MV-4-11 (cell line): ENCODE measurements at places on chromosomes 2 and 18.

- no peak for DNase-seq
These were observed 42.2 kb downstream of the KANSL1L start for GRCh38 chr2:210128961-210129360.

DNA sequence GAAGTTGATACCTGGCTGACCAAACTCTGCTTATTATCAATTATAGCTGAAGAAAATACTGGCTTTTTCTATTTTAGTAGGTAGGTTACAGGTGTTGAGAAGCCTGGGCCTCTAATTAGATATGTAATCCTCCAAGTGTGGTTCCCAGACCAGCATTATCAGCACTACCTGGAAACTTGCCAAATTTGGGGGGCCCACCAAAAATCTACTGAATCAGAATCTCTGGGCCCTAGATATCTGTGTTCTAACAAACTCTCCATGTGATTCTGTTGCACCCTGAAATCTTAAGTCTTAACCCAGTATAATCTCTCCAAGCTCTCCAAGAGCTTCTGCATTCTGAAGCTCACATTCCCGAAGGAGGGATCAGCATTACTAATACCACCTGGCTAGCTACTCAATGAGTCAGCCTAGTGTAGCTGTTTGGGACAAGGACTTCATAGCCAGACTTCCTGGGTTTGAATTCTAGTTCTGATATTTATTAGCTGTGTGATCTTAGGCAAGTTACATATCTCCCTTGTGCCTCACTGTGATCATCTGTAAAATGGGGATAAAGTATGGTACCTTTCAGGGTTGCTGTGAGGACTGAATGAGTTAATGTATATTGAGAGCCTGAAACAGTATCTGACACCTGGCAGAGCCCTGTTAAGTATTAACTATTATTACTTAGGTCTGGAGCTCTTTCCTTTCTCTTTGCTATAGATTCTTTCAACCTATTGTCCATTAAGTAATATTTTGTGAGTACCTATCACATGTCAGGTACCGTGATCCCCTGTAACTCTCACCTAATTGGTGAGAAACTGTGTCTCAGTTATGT lies 94.1 kb upstream of the CD302 start:
- DNase-seq = no peak

GRCh38 chr2:108614043-108614545 lies 79.8 kb downstream of the LIMS1 start:
- no peak for DNase-seq

DNA sequence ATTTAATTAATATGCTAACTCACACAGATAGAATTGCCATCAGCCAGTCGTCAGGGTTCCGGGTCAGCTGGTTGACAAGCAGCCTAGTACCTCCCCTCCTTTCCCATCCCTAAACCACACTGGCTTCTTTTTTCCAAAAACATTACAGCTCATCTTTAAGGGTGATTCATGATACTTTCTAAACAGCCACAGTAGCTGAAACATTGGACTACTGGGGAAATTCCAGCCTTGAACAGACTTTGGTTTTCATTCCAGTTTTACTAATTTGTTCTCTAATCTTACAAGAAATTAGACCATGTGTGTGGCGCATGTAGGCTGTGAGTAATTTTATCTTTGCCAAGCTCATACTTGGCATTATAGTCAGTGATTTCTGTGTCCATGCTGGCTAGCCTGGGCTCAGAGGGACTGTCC lies 110.8 kb downstream of the FMNL2 start:
- DNase-seq = no peak

DNA sequence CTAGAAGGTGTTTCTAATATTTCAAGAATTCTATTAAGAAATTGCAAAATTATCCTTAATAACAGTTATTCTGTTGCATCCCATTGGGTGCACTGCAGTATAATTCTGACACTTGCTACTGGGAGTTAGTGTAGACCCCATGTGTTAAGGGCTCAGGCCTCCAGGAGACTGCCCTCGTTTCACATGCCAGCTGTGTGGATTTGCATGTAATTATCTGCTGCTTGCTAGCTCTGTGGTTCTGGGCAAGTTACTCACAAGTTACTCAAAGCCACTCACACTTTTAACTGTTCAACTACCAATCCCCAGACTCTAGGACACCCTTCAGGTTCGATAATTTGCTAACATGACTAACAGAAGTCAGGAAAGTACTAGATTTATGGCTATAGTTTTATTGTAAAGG lies 38.6 kb downstream of the ST6GAL2 start:
- DNase-seq = no peak

GRCh38 chr2:121055088-121055487 lies 229.9 kb downstream of the TFCP2L1 start:
- no peak for DNase-seq

- DNase-seq = no peak
These were observed 11.2 kb downstream of the SCG2 start for GRCh38 chr2:223590964-223591363.

GRCh38 chr2:43897492-43897891 lies 58.7 kb downstream of the ABCG8 start:
- no peak for DNase-seq

DNA sequence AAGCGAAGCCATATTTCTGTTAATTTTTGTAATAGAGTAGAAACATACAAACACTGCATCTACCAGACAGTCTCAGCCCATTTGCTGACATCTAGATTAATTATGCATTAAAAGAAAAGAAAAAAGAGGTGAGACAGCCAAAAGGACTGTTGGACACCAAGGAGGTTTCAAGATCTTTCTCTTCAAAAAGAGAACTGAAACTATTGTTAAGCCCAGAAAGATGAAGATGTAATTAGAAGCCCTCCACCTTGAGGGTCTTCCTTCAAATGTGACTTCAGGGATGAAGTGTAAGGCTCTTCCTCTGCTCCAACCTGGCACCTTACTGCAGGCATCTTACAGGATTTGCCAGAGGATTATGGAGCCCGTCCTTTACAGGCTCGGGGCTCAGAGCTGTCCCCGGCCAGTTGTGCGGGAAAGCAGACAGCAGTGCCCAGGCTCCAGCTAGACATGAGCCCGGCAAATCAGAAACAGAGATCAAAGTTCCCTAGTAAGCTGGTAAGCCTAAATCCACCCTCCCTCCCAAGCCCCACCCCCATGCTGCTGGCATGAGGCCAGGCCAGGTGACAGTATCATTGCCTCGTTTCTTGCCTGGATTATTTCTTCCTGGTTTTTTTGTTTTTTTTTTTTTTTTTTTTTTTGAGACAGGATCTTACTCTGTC lies 38.9 kb downstream of the ADI1 start:
- peak; percentile 12 for DNase-seq

DNA sequence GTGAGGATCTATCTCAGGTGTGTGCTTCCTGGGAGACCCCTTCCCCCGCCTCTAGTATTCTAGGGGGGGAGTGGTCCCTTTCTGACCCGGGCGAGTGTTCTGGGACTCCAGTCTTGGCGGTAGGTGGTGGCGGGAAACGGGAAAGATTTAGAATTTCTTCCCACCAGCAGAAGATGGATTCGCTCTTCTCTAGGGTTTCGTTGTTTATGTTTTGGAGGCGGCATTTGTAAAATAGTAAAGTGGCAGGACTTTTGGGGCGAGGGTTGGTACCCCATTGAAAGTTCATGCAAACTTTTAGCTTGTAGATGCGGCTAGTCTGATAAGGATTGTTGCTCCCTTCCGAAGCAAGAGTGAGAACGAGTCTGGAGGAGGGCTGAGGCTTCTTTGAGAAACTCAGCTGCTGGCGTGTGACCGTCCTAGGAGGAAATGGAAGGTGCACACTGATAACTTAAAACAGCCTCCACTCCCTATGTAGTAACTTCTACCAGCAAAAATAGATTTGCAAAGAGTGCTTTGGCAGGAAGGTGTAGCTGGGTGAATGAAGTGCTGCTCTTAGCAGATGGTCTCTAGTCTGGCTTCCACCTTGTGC lies 412 bp downstream of the GPD2 start:
- peak; percentile 14 for DNase-seq

GRCh38 chr2:141522702-141523101 lies 608.1 kb downstream of the LRP1B start:
- no peak for DNase-seq

DNA sequence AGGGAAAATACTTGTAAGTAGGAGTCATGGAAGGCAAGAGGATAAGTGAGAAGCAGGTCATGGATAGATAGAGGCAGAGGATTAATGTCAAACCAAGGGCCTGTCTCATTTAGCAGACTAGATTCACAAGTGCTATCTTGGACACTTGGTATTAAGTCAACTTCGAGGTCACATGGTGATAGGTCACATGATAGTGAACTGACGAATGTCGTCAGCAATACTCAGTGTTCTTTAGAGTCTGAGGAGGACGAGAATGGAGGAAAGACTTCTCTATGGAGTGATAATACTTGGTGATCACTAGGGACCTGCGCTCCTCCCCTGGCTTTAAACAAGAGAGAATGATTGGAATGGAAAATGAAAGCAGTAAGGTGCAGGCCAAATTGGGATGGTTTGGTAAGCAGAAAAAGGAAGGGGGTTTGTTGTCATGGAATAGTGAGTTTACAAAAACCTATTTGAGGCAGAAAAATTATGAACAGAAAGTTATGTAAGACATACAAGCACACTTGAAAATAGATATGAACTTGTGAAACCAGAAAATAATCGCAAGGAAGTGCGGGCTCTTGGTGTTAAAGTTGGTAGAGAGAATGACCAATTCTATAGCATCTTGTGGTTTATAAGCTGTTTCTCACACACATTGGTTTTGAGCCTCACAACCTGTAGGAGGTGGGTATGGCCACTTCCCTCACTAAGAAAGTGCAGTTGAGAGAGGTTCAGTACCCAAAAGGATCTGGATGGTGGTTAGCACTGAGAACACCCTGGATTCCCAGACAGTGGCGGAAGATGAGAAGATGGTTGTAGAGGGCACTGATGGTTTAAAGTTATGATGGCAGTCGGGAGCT lies 141.5 kb downstream of the WDSUB1 start:
- peak; percentile 67 for DNase-seq

DNA sequence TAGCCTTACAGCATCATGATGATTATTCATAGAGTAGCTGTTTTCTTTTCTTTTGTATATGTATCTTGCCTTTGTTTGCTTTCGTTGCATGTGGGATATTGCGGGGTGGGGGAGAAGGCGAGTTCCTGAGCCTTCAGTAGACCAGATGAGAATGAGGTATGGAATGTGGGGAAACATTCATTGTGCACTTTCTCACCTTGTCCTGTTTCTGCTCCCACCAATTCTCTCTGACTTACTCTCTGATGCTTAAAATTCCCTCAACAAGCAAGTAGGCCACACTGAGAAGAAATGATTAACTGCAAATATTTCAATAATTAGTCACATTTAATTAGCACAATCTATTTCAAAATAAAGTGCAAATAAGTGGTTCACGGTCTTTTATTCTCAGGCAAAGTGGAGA lies 31.0 kb downstream of the GKN2 start:
- no peak for DNase-seq

- no peak for DNase-seq
These were observed 343.3 kb downstream of the CYP26B1 start for GRCh38 chr2:71804281-71804751.

DNA sequence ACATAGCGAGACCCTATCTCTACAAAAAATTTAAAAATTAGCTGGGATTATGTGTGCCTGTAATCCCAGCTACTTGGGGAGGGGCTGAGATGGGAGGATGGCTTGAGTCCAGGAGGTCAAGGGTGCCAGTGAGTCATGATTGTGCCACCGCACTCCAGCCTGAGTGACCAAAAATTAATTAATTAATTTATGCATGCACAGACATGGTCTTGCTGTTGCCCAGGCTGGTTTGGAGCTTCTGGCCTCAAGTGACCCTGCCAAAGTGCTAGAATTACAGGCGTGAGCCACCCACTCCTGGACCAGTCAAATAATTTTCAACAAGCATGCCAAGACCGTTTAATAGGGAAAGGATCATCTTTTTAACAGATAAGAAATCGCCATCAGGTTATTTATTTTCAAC lies 57.7 kb upstream of the TFCP2L1 start:
- DNase-seq = no peak

- DNase-seq = no peak
These were observed 30.5 kb downstream of the GPC1 start for GRCh38 chr2:240465765-240466578.

DNA sequence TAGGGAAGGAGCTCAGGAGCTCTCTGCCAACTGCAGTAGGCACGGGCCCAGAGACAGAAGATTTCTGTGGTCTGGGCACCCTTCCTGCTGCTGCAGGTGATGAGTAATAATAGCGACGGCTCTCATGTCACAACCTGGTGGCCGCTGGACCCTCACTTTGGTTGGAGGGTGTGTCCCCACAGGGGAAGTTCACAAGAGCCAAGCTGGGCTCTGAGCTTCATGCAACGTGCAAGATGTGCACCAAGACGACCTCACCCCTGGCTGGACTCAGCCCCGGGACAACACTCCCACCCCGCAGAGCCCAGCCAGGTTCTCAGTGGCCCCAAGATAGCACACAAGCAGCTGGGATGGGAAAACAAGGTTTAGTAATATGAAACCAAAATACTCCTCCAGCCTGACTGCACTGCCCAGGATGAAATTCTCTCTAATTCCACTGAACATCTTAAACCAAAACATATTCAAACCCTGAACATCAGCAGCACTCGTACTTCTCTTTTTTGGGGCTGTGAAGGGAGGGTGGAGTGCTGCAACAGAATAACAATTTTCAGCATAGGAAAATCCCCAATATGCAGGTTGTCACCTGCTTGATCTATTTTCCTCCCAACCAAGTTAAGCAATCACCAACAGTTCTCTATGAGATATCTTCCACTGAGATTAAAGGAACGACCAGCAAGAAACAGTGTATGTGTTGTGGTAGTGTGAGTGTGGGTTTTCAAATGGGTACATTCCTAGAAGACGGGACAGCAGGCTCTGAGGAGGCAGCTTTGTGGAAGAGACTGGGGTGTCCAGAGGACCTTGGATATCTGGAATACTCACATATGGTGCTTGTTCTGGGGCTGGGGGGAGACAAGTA lies 26.5 kb downstream of the BCL2 start:
- DNase-seq = peak; percentile 40

- DNase-seq = no peak
These were observed 13.9 kb downstream of the CLASP1 start for GRCh38 chr2:121635371-121635770.

DNA sequence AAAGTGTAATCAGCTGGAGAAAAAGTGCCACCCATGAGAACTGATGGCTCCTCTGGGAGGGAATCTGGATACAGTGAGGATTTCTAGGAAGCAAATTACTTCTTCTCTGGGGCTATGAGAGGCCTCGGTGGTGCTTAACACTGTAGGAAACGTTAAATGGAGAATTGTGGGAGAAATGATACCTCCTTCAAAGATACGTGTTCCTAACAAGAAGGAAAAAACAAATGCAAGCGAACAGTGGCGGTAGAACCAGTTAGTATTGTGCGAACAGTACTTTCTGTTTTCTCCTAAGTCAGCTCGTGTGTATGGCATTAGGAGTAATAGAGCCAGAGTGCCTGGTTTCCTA lies 587 bp upstream of the MTIF2 start:
- DNase-seq = peak; percentile 13

DNA sequence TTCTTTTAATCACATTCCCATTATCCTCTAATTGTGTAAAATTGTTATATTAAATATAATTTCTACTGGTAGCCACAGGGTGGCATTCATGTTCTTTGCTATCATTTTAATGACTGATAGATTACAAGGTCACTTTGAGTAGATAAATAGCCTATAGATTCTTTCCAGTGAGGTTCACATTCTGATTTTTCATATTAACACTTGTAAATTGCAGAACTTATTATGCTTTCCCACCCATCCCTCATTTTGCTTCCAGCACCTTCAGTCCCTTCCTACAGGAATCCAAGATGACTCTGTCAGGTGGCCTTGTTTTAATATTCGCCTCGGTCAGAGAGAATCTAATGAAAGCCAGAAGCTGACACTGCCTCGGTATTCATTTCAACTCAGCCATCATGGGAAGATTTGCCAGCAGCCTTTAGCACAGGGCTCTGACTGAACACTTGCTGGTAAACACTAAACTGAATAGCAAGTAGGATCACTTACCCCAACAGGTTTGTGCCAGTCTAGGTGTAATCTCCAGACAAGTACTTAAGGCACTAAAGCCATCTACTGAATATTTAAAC lies 101.2 kb upstream of the FSHR start:
- DNase-seq = no peak

- no peak for DNase-seq
These were observed 499.2 kb downstream of the CNTNAP5 start for GRCh38 chr2:124524155-124524915.
